ENCODE measurements at places on chromosomes 11 and 22.

- peak; percentile 13 for DNase-seq
These were observed 24.1 kb downstream of the NEAT1 start for GRCh38 chr11:65446446-65447277.

GRCh38 chr11:106828976-106829375 lies 189.3 kb downstream of the GUCY1A2 start:
- no peak for DNase-seq

GRCh38 chr11:95611827-95612226 lies 177.8 kb downstream of the FAM76B start:
- DNase-seq = no peak

DNA sequence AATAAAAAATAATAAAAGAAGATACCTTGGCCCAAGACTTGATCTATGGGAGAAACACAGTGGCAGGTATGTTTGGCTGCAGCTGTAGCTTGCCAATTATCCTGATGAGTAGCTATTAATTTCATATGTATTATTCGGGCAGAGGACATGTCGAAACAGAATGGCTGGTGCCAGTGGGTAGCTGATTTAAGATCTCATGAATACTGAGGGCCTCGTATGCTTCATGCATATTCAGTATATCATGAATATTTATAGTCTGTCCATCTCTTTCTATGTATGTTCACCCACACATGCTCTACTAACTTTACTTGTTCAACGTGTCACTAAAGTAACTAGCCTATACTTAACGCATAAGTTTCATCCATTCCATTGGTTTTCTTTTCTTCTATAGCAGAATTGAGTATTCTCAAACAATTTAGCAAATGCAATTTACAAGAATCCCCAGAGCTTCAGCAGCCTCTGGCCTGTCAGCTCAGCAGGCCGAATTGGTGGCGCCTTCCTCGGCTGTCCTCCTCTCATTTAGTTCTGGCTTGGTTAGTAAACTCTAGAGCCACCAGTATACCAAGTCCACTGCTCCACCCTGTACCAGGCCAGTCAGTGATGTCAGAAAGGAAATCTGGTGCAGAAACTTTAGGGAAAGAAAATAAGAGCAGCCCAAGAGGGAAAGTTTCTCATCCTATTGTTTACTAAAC lies 17.9 kb downstream of the ART5 start:
- no peak for DNase-seq

GRCh38 chr11:95254716-95255115 lies 23.7 kb upstream of the SESN3 start:
- no peak for DNase-seq

DNA sequence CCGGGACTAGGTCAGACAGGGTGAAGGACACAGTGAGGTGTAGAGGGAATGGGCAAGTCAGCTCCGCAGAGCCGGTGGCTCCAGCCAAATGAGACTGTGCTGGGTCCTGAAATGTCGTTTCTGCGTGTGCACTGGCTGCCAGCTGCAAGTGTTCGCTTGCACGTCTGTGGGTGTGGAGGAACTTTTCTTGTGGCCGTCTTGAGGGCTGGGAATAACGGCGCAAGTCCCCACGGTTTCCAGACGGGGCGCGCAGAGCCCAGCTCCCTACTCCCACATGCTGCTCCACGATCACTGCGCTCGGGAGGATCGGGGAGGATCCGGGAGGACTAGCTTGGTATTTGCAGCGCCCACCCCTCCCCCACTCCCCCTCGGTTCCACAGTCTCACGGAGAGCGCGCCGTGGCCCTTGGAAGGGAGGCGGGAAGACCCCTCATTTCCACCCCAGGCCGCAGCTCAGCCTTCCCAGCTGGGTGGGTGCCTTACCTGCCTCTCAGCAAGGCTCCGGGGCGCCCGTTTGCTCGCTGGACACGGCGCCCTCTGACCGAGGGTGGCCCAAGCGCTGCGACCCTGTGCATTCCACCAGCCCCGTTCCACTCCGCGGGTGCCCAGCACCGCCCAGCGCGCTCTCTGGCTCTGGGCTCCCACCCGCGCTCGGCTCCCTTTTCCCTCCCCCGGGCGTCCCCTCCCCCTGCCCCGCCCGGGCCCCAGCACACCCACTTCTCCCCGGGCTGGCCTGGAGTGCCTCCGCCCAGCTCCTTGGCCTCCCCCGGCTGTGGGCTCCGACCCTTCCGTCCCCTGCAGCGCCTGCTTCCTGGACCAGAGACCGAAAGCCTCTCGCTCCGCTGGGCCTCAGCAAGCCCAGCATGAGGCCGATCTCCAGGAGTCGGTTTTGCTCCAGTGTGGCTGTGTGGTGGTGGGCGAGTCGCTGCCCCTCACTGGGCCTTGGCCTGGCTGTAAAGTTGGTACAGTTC lies at the start of gene KCNE3:
Gene KCNE3 (minus strand): TSS at position 634 of the 970 bp plus-strand sequence. CDS start 9,986 bp downstream, outside the sequence.
- DNase-seq = no peak

DNA sequence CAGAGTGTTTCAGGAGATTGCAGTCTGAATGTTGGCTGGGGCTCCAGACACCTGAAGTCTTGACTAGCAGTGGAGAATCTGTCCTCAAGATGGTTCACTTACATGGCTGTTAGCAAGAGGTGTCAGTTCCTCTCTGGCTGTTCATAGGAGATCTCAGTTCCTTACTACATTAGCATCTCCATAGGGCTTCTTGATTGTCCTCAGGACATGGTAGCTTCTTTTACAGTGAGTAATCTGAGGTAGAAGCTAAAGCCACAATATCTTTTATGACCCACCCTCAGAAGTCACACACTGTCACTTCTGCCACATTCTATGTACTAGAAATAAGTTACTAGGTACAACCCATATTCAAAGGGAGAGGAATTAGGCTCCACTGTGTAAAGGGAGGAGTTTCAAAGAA lies 10.5 kb upstream of the PATL1 start:
- no peak for DNase-seq

DNA sequence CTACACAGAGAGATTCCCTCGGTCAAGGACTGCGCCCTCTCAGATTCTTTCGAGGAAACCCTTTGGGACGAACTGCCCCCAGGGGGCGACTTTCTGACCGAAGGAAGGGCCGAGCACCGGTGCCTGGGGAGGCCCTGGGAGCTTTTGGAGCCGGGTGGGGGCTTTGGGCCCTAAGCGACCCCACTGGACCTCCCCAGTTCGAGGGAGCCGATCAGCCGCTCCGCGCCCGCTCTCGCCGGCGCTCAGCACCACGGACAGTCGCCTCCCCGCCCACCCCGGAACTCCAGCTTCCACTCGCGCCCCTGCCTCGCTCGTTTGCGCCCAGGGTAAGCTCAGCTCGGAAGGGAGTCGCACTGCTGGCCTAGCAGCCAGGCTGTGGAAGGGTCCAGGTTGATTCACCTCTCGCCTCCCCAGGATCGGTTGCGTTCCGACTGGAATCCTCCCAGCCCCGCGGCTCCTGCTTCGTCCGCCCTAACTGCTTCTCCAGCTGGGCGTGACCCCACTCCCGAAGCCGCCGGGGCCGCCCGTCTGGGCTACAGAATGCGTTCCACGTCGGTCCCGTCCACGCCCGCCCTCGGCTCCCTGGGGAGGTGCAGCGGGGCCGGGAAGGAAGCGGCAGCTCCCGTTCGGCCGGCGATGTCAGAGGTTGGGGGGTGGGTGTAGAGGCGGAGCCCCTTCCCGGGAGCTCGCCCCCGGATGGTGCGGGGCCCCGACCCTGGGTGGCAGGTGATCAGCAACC lies 428 bp downstream of the SCN3B start:
- DNase-seq = peak; percentile 20

DNA sequence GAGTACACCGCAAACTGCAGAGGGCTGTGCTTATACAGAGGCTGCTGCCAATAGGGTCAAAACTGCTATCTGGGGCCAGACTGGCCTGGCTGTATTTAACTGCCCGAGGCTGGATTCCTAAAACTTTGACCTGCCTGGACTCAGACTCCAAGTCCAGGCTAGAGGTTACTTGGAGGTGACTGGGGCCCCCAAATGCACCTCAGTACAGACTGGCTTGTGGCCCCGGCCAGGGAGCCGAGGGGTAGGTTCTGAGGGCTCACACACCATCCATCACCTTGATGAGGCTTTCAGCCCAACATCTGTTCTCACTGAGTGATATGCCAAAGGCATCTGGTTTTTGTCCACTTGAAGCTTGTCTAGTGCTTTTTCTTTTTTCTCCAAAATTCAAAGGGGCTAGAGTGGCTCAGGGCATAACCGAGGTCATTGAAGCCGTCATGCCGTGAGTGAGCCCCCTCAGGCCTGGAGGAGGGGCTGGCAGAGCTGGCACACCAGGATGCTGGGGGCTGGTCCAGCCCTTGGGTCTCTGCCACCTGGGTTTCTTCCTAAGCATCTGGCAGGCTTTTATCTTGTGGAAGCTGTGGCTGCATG lies 52.4 kb upstream of the TTLL12 start:
- no peak for DNase-seq

DNA sequence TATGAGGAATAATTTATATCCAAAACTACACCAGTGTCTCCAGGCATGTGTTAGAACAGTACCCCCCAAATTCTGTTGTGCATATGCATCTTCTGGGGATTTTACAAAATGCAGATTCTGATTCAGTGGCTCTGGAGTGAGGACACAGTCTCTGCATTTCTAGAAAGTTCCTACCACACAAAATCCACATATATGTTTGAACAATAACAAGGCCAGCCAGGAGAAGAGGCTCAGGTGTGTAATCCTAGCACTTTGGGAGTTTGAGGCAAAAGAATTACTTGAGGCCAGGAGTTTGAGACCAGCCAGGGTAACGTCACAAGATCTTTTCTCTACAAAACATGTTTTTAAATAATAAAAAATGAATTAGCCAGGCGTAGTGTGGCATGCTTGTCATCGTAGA lies 84.9 kb downstream of the ZNF280B start:
- no peak for DNase-seq

DNA sequence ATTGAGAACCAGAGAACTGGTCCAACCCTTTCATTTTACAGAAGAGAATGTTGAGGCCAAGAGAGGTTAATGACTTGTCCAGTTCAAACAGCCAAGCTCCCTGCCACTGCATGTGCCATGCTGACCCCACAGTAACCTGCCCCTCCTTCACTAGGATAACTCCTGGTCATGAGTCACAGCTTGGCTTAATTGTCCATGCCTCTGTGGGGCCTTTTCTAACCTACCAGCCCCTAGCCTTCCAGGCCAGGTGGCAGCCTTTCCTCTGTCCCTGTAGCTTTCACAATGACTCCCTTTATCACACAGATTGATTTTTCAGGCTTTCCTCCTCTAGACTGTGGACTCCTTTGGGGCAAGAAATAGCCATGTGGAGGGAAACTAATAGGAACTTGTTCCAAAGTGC lies 97.2 kb downstream of the PIWIL4 start:
- DNase-seq = no peak

DNA sequence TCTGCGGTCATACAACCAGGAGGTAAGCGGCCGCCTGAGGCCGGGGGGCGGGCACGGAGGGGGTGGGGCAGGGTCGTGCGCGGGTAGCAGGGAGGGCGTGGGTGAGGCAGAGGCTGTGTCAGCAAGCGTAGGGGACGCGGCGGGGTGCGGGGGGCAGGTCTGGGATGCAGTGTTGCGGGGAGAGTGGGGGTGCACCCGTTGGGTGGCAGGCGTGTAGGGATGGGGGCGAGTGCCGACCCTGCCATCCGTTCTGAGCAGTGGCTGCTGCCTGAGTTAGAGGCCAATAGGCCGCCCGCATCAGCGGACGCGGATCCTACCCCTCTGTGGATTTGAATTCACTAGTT lies 1.4 kb downstream of the RIC8A start:
- DNase-seq = no peak

GRCh38 chr11:114164546-114164945 lies 105.0 kb downstream of the ZBTB16 start:
- DNase-seq = no peak

- no peak for DNase-seq
These were observed 15.6 kb downstream of the FLRT1 start for GRCh38 chr11:64051297-64051696.

DNA sequence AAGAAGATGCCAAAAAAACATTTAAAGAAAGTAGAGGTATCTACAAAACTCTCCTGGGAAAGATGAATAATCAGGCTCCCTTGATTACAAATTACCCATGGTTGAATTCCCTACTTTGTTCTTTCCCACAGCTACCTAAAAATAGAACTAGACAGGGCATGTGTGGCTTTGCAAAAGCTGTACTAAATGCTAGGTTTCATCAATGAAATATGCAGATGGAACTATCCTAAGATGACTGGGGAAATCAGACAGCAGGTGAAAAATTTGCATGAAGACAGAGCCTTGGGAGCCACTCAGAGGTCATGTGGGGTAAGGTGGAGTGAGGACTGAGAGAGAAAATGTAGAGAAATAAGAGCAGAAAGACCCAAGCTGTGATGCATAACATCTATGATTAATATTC lies 14.7 kb downstream of the LAYN start:
- DNase-seq = no peak

GRCh38 chr22:27377501-27378295 lies 423.9 kb downstream of the MN1 start:
- DNase-seq = no peak

DNA sequence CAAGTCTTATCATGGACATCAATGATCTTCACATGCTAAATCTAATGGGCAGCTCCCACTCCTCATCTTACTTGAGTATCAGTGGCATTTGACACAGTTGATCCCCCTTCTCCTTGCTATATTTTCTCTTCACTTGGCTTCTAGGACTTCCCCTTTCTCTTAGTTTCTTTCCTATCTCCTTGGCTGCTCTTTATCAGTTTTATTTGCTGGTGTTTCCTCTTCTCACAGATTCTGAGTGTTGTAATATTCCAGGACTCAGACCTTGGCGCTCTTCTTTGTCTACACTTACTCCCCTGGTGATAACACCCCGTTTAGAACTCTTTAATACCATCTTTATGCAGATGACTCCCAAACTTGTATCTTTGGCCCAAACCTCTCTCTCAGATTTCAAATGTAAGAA lies 33.9 kb upstream of the RASSF10 start:
- no peak for DNase-seq

GRCh38 chr11:32562839-32563599 lies 20.6 kb upstream of the EIF3M start:
- DNase-seq = no peak

GRCh38 chr11:42526426-42526825 lies 785.4 kb upstream of the API5 start:
- DNase-seq = no peak

- DNase-seq = no peak
These were observed 11.6 kb downstream of the CDPF1 start for GRCh38 chr22:46238541-46238940.

All from activated CD8-positive, alpha-beta memory T cell treated with anti-CD3 and anti-CD28 coated beads, Interleukin-2, amount 50 U/mL, for 4 hours (primary cell).